ENCODE measurements at places on chromosomes 12 and 14.

GRCh38 chr12:6551063-6551461 lies 4.8 kb downstream of the IFFO1 start:
- DNase-seq, result no peak

GRCh38 chr14:33987565-33988080 lies 36.7 kb upstream of the EGLN3 start:
- DNase-seq, result no peak

- no peak for DNase-seq
Measured at GRCh38 chr14:22131749-22132476, 457.1 kb downstream of the DAD1 start.

DNA sequence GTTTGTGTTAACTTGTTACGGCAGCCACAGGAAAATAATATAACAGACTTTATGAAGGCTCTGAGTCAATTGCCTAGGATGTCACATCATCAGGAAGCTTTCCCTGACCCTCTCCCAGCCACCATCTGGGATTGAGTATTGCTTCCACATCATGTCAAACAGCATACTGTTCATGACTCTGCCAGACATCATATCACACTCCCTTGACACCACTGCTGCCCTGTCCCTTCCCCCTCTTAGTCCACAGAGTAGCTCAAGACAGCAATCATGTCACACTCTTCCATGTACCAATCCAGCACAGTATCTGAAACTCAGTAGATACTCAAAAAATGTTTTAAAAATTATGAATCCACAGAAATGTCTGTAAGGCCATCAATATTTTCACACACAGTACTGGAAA lies 168.0 kb downstream of the PIK3C2G start:
- DNase-seq, result no peak

- DNase-seq, result peak; percentile 80
Measured at GRCh38 chr14:69643430-69644200, 32.2 kb downstream of the SUSD6 start.

DNA sequence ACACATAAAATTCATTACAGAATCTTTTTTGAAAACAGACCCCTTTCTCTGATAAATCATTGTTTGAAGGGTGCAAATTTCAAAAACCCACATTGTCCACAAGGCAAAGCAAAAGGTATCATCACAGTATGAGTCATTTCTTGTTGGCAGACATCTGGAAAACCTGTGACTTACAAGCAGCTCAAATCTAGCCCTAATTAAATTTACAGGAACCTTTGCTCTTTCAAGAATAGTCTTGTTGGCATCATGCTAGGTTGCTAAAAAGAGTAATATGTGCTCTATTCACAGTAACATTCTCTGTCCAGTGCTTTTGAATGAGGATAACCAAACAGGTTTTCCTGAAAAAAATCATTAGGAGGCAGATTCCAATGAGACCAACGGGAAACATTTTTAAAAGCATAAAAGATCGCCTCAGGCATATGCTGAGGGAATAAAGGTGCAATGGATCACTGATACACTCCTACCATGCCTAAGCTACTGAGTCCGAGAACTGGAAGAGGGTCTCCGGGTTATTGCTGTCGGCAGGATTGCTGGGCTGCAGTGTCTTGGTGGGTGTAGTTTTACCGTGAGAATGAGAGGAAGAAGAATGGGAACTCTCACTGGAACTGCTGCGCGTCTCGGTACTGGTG lies 55.5 kb upstream of the TTC7B start:
- peak; percentile 79 for DNase-seq

DNA sequence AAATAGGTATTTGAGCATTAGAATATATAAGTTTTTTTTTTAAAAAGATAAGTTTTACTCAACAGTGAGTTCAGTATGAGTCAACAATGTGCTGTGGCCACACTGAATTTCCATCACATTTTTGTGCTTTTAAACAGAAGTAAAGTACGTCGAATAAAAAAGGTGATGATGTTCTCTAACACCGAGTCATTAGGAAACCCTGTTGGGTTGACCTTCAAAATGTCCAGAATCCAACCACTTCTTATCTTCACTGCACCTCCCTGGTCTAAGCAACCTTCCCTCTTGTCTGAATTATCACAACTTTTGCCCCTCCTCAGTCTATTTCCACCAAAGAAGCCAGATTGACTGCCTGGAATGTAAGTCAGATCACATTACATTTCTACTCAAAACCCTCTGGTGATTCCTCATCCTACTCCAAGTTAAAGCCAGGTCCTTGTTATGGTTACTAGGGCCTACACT lies 43.0 kb upstream of the SYCP3 start:
- peak; percentile 66 for DNase-seq

DNA sequence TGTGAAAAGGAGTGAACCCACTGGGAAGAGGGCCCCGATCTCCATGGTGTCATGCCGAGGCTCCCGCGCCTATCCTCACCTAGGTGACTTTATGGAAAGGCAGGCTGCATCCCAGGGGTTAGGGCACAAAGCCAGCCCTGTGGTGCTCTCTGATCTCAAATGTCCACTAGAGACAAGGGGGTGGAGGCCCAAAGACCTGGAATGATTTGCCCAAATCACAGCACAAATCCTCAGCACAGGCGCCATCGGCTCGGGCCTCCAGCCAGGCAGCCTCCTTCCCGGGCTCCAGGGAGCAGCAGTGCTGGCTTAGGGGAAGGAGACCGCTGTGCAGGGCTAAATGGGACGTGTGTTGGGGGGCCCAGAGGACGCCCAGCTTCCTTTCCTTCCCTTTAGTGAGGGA lies 17.6 kb downstream of the CHGA start:
- no peak for DNase-seq

DNA sequence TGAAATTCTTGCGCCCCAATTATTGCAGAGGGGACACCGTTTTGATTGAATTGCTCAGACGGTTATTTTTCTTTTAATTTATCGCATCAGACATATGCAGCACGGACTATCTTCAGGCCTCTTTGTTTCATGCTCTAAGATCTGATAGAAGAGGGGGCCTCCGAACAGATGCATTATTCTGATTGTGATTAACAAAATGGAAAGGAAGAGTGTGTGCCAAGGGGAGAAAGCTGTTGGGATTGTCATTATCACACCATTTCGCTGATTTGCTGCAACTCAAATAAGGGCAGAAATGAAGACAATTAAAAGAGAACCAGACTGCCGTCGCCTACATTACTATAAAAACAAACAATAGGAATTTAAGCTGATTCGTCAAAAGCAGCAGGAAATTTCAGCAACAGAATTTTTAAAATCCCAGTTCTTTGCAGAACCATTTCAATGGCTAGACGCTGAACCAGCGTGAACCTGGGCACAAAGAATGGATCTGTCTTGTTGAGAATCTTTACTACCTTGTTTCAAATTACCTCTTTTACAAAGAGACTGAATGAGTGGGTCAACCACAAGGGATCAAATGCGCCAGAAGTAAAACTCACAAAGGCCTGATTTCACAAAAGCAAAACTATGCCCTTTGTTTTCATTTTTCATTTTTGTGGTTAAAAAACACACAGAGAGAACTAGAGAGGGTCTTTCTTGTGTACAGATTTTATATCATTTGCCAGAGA lies 30.6 kb downstream of the TMEM132D start:
- peak; percentile 32 for DNase-seq

DNA sequence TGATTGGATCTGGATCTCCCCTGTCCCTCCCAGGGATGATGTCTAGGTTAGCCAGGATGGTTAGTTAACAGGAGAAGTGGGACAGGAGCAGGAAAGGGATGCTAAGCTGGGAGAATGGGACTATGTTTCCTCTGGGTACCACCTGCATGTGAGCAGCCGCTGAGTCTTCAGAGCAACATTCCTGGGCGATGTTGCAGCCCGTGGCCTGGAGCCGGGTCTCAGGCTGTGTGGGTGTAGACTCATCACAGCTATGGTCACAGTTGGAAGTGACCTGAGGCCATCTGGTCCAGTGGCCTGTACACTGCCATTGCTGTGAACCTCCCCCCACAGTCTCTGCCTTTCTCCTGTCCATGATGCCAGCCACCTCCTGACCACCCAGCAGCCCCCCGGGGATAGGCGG lies 422.6 kb downstream of the DPF3 start:
- DNase-seq, result no peak

DNA sequence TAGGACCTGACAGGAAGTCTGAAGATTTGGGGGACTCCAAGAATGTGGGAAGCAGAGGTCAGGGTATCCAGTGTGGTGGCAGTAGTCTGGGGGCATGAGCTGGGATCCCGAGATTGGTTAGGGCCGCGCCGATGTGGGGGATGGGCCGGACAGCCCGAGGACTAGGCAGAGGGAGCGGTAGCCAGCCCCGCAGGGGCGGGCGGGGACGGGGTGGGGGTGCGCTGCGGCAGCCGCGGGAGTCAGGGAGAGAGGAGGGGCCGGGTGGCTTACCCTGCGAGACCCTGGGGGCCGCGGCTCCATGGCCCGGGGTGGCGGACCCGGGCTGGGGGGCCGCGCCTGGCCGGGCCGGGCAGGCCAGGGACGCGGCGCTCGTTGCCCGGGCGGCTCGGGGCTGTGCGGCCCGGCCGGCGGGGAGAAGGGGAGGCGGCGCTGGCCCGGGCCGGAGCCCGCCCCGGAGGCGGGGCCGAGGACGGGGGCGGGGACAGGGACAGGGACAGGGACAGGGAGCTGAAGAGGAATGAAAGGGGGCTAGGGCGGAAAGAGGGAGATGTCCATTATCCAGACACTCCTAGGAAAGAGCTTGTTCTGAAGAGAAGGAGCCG lies 5.6 kb downstream of the ZNF385A start:
- DNase-seq, result no peak

DNA sequence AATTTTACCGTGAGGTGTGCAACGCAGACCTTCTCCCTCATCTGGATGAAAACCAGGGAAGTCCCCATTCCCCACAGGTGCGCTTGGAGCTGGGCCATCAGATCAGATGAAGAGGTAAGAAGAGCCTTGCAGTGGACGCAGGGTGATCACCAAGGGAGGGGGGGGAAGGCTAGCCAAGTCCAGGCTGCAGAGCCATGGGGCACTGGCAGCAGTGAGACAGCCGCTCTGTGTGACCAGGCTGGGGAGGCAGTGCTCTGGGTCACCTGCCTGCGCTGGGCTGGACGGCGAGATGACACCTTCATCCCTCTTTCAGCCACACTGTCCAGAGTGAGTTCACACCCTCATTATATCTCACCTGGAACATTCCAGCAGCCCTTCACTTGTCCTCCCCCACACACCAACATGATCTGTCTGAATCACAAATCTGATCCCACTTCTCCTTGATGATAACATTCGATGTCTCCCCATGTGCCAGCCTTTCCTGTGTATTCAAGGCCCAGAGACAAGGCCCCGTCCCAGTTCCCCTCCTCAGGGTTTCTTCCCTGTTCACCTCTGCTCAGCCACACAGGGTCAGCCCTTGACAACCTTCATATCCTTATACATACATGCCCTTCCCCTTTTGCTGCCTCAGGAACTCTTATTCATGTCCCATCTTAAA lies 65.9 kb upstream of the VASH1 start:
- no peak for DNase-seq

GRCh38 chr12:17975763-17976162 lies 114.2 kb downstream of the RERGL start:
- DNase-seq, result no peak

- no peak for DNase-seq
Measured at GRCh38 chr14:42111355-42111754, 504.7 kb downstream of the LRFN5 start.

- DNase-seq, result peak; percentile 86
Measured at GRCh38 chr14:72745546-72745945, 148.4 kb downstream of the DPF3 start.

GRCh38 chr12:100463661-100464060 lies 10.0 kb upstream of the NR1H4 start:
- no peak for DNase-seq

- DNase-seq, result peak; percentile 4
Measured at GRCh38 chr12:86139671-86140070, 116.5 kb downstream of the MGAT4C start.

DNA sequence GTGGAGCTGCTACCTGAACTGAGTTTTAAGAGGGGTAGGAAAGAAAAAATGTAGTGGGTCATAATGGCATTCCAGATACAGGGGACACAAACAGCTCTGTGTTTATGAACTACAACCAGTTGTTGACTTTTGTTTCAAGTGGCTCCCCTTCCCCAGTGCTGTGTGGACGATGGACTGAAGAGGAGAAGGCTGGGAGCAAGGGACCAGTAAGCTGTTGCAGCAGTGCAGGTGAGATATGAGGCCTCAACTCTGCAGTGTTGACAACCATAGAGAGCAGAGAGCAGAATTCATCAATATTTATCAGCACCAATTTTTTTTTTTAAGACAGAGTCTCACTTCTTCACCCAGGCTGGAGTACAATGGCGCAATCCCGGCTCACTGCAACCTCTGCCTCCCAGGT lies 46.6 kb downstream of the MDM2 start:
- DNase-seq, result no peak

GRCh38 chr12:124663206-124663605 lies 95.8 kb upstream of the NCOR2 start:
- DNase-seq, result no peak

- no peak for DNase-seq
Measured at GRCh38 chr12:78241446-78241845, 410.8 kb downstream of the NAV3 start.

DNA sequence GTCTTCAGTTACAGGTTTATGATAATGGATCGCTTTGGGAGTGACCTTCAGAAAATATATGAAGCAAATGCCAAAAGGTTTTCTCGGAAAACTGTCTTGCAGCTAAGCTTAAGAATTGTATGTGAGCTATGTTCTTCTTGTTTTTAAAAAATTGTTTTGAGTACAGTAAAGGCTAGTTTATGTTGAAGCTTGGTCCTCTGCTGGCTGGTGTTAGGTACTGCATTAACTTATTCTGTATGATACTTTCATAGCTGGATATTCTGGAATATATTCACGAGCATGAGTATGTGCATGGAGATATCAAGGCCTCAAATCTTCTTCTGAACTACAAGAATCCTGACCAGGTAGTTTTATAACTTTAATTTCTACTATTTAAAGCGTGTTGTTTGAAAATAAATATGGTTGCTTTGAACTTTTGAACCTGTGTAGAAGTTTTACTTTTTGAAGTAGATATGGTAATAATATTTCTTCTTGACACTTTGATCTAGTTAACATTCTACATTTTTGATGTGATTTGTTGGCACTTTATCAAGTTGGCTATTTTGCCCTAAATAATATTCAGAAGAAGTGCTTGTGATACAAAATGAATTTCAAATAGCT lies 55.7 kb downstream of the VRK1 start:
- peak; percentile 20 for DNase-seq

DNA sequence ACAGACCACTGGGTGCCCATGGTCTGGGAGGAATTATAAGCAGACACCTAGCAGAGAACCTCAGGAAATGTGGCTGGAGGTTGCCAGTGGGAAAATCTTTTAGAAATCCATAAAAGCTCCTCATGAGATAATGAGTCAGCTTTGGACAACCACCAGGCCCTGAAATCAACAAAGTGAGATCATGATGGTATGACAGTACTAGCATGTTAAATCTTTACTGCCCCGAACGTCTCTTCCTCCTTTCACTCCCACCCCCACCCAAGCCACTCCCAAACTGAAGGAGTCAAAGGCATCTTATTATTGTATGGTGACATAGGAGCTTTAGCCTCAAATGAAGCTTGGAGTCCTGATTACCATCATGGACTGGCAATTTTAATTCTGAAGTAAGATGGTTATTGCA lies 240.0 kb downstream of the DIO2 start:
- peak; percentile 55 for DNase-seq

DNA sequence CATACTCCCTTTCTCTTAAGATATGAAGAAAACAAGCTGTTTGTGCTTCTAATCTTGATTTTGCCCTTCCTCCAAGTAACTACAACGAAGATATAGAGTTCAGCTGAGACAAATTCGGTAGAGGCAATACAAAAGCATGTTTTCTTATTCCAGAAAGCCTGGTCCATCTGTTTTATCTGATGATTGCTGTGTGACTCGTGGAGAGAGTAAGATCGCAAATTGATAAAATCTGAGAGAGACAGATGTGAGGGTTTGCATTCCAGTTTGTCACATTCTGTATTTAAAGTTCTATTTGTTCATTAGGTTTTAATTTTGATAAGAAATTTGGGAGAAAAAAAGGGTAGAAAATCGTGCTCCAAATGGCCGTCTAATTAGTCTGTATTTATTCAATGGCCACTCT lies 192.1 kb downstream of the CPNE8 start:
- DNase-seq, result no peak
